ENCODE measurements at places on chromosomes 1 and 21.

- no peak for DNase-seq
These were observed 174.2 kb downstream of the RUNX1 start for GRCh38 chr21:34874684-34875513.

- peak; percentile 71 for DNase-seq
These were observed 52.9 kb upstream of the CD46 start for GRCh38 chr1:207698822-207699483.

DNA sequence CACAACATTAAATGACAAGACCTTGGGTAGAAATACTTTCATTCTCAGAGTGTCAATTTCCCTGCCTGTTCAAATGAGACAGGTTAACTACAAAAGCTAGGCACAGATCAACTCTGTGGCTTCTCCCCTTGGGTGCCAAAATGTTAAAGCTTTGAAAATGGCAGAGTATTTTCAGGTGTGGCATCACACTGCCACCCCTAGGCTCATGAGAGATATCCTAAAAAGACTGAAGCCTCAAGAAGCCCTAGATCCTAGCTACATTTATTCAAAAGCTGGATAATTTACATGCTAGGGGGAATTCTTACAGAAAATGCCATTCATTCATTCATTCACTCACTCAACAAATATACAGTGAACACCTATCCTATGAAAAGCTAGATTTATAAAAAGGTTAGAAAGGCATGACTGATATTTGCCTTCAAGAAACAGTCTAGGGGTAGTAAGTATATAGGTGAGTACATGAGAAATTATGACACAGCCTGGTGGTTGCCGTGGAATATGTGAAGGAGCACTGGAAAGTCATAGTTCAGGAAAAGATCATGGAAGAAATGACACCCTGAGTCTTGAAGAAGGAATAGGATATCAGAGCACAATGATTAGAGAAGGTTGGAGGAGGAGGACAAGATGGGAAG, 15.9 kb upstream of the RAB4A start:
- DNase-seq: no peak

- no peak for DNase-seq
These were observed 16.5 kb upstream of the LCE2D start for GRCh38 chr1:152646656-152647055.

DNA sequence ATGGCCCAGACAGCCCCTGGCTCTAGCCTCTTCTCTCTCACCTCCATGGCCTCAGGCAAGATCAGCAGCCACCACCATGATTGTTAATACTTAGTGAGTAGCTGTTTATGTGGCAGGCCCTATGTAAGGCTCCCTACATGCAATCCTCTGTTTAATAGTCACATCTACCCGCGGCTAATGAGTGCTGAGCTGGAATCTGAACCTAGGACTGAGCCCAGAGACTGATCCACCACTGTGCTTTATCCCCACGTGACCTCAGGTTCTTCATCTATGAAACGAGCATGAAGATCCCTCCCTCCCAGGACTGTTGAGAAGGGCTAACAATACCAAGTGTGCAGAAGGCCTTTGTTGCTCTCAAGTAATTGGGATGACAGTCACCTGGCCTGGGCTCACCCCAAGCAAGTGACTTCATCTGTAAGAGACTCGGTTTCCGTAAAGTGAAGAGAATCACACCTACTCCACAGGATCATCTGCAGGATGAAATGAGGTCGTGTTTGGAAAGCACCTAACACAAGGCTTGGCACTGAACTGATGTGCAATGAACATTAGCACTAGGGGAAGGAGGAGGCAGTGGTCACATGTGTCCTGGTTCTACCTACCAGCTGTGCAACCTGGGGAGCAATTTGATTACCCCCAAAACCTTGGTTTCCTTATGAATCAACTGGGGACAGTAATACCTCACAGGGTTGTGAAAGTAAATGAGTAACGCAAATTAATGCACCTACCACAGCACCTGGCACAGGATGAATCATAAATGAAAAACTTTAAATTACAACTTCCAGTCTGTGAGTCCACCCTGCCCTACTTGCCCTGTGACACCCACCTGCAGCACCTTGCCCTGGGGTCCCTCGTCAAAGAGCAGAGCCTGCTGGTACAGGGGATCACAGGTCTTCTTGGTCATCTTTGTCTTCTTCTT, 37.2 kb downstream of the RIMS3 start:
- no peak for DNase-seq

GRCh38 chr1:209095627-209096595, 487.6 kb upstream of the CAMK1G start:
- peak; percentile 45 for DNase-seq

- DNase-seq: no peak
These were observed 6.0 kb upstream of the CFAP141 start for GRCh38 chr1:154212083-154212482.

DNA sequence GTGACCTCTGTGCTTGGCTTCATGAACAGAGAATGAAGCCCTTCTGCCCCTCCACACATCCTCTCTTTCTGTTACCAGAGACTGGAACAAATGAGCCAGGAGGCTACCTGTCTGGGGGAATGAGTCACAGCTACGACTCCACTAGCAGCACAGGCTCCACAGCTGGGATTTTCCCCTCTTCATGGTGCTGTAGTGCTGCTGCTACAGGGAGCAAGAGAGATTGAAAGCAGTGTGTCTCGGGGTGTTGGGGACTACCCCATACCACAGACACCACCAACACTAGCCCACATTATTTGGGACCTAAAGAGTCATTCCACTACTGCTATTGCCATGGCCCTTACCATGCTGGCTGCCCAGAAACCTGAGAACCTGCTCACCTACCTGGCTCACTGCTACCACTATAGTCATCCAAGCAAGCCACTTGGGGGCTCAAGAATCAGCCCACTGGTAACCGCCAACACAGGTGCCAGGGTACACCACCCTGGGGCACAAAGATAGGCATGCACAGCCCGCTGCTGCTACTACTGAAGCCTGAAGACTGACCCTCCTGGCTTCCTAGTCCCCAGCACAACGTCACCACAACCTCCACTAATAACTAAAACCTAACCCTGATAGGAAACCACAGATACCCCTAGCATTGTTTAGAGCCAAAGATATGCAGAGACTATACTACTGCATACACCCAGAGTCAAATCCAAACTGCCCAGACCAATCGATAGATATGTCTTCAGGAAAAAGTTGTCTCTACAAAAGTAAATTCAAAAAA, 17.7 kb downstream of the CD1E start:
- no peak for DNase-seq

DNA sequence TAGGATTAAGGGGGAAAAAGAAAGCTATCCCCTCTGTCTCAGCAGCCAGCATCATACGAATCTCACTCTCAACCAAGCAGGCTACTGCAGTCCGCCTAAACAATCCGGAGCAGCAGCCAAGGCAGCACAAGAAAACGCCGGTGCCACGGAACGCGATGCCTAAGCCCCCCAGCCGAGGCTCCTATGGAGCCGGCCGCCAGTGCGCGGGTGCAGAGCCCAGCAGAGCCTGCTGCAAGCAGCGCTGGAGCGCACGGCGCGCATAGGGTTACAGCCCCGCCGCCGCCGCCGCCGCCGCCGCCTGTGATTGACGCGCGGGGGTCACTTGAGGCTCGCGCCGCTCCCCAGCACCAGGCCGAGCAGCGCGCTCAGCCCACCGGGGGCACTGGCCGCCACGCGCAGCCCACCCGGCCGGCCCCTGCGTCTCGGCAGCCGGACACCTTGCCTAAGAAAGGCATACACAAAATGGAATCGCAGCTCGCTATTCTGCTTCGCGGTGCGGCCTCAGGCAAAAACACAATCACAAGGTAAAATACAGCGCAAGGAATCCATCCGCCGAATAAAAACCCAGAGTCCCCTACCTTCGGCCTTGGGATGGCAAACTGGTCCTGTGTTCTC, 780 bp downstream of the HIVEP3 start:
- no peak for DNase-seq

GRCh38 chr1:116569776-116570357, 959 bp downstream of the CD58 start:
- DNase-seq: peak; percentile 41

DNA sequence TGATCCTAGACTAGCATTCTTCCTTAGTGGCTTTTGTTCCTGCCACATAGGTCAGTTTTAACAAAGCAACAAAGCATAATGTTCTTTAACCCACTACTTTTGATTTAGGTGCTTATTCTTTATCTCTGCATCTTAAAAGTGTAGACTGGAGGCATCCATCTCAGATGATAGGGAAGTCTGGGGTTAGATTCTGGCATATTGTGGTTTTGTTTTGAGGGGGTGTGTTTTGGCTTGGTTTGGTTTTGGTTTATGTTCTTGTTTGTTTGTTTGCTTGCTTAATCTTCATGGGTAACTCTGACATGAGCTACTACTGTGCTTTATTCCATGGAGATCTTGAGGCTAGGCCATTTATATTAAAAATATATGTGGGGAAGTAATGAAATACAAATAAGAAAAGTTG, 40.3 kb upstream of the MYOCOS start:
- no peak for DNase-seq

DNA sequence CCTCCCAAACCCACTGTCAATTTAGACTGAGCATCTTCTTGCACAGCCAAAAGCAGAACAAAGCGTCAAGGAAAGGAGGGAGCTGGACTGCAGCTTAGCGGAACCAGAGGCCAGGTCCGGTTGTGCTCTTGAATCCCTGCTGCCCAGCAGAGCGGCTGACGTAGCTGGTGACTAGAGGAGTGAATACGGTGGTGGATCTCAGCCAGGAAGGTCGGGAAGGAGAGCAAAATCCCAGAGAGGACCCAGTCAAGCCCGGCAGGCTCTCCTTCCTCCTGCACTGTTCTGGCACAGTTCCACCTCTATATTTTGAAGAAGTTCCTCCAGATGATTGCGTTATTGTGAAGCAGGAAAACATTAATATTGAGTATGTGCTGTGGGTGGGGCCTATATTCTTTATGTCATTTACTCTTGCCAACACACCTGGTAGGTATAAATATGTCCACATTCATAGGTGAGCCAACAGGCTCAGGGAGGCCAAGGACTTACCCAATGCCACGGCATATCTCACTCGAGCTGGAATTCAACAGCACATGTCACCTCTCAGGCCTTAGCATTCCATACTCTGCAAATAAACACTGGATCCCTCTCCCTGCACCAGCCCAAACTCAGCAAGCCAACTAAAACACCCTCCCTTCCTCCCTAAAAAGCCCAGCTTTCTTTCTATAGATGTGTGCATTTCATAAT, 23.6 kb upstream of the ABCB10 start:
- no peak for DNase-seq

DNA sequence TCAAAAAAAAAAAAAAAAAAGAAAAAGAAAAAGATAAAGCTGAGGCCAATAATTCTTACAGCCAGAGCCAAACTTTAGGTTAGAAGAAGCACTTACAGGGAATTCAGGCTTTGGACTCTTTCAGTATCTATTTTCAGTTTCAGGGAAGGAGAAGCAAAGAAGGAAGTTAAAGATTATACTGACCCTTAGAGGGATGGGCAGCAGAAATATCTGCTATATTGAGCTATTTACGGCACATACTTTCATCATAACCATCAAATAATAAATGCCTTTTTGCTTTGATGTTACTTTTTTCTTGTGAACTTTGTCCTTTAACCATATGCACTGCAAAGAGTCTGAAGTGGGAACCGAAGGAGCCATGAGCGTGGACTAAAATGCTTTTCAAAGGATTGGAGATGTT, 42.0 kb downstream of the TM2D1 start:
- no peak for DNase-seq

DNA sequence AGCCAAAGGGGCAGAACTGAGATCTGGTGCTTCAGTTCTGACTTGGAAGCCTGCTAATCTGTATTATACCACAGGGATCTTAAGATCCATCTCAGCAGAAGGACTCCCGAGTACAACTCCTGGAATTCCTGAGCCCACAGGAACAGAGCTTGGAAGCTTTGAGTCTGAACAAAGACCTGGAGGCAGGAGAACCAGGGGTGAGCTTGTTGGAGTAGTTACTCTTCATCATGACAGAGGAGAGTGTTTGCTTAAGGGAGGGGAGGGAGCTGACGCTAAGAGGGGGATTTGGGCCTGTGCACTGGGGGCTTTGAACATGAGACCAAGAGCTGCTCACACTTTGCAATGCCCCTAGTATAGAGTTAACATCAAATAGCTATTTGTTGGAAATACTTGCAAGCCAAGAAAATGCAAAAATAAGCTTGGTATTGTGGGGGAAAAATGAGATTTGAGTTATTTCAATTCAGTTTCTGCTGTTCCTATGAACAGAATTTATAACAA, 41.1 kb upstream of the TRABD2B start:
- no peak for DNase-seq

- no peak for DNase-seq
These were observed 236.6 kb downstream of the HHAT start for GRCh38 chr1:210565306-210565705.

GRCh38 chr1:203622486-203622885, 4.1 kb upstream of the ATP2B4 start:
- DNase-seq: no peak

DNA sequence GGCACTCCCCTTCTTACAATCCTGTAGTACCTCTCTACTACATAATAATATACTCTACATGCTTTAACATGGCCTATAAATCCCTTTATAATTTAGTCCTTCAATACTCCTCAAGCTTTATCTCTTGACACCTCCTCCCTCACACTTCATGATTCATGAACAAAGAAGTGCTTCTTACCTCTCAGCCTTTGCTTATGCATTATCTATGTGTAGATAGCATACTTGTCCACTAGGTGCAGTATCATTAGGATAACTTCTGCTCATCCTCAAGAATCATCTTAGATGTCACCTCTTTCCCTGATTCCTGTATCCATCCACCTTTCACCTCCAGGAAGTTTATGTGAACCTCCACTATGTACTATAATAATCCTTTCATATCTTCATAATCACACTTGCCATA, 74.4 kb downstream of the COL24A1 start:
- peak; percentile 29 for DNase-seq

DNA sequence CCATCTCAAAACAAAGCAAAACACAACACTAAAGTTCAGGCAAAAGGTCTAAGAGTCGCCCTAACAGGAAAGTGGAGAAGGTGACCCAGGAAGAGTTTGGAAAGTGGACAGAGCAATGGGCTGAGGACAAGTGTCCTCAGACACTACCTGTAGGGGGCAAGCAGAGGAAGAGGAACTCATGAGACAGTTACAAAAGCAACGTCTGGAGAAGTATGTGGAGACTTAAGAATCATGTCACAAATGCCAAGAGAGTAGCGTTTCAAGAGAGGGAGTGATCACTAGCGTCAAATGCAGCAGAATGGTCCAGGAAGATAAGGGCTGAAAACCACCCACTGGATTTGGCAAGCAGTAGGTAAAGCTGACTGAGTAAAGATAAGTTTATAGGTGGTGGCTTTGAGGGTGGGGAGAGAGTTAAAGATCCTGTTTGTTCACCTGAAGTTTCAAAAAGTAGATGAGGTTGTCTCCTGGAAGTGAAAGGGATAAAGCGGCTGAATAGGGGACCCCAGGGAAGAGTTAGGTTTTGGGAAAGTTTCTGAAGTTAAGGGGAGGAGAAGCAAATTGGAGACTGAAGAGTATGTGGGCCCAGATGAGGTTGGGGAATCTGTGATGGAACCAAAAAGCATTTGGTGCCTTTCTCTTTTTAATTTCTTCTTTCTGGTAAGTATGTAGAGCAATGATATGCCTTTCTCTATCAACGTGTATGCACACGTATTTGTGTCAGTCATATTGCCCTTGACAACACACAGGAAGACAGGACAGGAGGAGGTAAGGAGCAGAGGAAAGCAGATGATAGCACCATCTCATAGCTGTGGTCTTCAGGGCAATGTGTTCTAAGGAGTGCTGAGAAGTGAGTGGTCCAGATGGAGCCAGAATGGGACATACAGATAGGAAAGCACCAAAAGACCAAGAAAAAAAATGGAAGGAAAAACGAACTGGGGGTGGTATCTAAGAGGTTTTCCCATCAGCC, 3.1 kb downstream of the BSDC1 start:
- no peak for DNase-seq
